Stimulated activated CD4-positive, alpha-beta T cell treated with anti-CD3 and anti-CD28 coated beads, Interleukin-1b, Interleukin-23, amount 100 ng/mL, for 1 hour (primary cell): ENCODE measurements at places on chromosomes 7 and 10.

- DNase-seq = no peak
Observed at GRCh38 chr7:152902054-152902453, 142.5 kb downstream of the ACTR3B start.

- DNase-seq = no peak
Observed at GRCh38 chr7:464454-465401, 54.9 kb downstream of the PDGFA start.

GRCh38 chr7:130938661-130939060 is 204.7 kb upstream of the KLF14 start:
- DNase-seq = no peak

- no peak for DNase-seq
Observed at GRCh38 chr7:64869121-64869725, 33.9 kb upstream of the ZNF273 start.

DNA sequence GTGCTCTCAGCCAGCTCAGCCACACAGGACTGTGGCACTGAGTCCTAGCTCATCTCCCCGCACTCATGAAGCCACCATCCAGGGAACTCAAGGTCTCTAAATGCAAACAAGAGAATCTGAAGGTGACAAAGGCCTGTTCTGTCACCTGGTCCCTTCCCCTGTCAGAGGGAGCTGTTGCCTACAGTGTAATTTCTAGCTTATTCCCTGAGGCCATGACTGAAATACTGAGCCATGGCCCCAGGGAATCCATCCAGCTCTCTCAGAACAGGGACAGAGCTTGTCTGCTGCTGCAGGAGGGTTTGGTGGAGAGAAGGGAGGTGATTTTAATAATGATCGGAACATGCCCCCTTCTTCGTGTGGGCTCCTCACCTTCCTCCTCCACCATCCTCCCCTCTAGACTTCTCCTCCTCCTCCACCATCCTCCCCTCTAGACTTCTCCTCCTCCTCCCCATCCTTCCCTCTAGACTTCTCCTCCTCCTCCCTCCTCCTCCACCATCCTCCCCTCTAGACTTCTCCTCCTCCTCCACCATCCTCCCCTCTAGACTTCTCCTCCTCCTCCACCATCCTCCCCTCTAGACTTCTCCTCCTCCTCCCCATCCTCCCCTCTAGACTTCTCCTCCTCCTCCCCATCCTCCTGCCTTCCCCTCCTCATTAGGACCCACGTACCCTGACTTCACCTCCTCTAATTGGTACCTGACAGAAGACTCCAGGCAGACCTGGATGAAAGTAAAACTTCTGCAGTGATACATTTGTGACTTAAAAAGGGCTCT is 338.0 kb upstream of the MKI67 start:
- no peak for DNase-seq
